ENCODE measurements at places on chromosomes 1 and 21.

DNA sequence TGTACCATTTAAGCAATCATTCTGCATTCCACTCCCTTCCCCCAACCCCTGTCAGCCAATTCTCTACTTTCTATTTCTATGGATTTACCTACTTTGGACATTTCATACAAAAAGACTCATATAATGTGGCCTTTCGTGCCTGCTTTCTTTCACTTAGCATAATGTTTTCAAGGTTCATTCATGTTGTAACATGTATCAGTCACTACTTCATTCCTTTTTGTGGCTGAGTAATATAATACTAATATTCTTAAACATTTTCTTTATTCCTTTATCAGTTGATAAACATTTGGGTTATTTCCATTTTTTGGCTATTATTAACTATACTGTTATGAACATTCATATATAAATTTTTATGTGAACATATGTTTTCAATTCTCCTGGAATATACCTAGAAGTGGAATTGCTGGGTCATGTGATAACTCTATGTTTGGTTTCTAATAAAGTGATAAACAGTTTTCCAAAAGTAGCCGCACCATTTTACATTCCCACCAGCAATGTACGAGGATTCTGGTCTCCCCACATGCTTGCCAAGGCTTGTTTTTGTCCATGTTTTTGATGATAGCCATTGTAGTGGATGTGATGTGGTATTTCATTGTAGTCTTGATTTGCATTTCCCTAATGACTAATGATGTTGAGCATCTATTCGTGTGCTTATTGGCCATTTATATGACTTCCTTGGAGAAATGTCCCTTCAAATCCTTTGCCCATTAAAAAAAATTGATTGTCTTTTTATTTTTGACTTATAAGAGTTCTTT is 61.9 kb upstream of the GNG12 start:
- no peak for DNase-seq

DNA sequence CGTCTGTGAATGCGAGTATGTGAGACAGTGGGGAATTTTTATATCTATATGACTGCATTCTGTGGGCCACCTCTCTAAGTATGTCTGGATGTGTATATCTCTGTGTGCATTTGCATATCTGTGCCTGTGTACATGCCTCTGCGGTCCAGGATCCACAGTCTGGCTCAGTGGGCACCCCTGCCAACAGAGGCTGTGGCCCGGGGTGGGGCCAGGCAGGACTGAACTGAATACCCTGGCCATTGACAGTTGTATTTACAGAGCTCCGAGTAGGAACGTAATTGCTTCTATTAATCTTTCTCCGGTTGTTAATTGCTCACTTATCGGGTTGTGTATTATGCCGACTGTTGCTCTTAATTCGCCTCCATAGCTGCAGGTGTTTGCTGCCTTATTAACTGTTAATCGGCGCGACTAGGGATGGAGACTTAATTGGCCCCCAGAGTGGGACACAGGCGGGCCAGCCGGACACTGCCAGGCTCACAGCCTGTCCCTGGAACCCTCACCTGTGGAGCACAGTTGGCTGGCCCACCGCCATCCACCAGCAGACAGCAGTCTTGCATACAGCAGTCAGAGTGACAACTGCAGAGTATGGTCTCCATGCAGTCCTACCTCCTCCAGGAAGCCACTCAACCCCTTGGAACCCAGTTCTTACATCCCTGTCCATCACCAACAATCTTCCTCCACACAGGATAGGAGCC is 22.4 kb upstream of the ADGRB2 start:
- no peak for DNase-seq

- DNase-seq: no peak
Measured at GRCh38 chr1:89739013-89739843, 81.6 kb upstream of the LRRC8D start.

DNA sequence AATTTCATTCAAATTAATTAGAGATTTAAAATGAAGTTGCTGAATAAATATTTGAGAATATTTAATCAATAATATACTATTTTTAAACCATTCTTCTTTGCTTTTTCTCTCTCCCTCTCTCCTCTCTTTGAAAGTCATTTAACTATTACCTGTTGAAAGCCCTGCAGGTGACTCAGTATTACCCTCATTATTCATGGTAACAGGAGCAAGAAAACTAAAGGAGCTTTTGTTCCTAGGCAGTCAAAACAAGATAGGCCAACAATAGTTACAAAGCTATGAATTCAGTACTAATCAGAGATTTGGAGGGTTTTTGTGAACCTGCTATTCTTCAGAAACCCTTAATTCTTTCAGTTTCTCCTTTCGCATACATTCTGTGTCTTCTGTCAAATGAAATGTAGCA is 721.3 kb upstream of the NCAM2 start:
- no peak for DNase-seq

DNA sequence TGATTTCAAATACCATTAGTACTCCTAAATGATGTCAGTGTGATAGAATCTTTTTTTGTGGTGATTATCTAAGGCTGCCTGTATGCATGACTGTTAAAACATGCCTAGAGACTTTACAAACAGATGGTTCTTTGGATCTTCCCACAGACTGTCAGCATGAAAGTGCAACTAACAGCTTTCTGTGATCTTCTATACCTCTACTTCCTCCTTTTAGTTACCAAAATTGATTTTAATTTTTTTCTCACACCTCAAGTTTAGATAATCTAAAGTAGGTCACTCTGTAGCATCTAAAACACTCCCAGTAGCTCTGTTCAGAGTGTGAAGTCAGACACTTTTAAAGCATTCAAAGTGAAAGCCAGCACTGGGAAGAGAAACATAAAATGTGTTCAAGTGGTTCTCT is 534.5 kb downstream of the PTPRC start:
- no peak for DNase-seq

- DNase-seq: no peak
Measured at GRCh38 chr1:238647877-238648276, 738.5 kb upstream of the CHRM3 start.

- no peak for DNase-seq
Measured at GRCh38 chr21:33207449-33208149, 22.1 kb upstream of the IFNAR2 start.

- no peak for DNase-seq
Measured at GRCh38 chr1:43387976-43388599, 1.5 kb downstream of the MED8 start.

GRCh38 chr1:35386959-35387358 is 118.5 kb downstream of the ZMYM4 start:
- no peak for DNase-seq

DNA sequence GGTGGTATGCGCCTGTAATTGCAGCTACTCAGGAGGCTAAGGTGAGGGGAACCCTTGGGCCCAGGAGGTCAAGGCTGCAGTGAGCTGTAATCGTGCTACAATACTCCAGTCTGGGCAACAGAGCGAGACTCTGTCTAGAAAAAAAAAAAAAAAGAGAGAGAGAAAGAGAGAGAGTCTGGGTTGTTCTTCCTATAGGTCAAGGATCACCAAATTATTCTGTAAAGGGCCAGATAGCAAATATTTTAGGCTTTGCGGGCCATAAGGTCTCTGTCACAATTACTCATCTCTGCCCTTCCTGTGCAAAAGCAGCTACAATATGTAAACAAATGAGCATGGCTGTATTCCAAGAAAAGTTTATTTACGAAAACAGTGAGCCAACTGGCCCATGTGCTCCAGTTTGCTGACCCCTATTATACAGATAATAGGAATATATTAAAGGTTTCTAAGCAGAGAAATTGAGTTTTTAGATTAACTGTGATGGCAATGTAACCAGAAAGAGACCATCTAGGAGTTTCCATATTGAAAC is 2.1 kb downstream of the SASS6 start:
- no peak for DNase-seq

DNA sequence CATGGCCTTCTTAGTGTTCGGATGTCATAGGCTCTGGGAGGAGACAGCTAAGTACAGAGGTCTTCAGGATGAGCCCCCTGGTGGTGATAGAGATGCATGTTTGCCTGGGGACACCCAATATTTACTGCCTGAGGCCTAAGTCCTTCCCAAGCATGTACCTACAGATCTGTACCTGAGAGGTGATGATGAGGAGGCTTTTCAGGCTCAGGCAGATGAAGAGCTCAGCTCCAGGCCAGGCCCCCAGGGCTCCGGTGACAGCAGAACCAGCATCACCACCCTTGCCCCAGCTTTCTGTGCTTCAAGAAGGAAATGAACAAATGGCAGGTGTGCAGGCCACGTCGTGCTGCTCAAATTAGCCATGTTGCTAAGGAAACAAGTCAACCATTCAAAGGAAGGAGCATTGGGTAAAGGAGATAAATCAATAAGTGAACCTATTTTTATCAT is 21.1 kb downstream of the CACNA1E start:
- DNase-seq: no peak

DNA sequence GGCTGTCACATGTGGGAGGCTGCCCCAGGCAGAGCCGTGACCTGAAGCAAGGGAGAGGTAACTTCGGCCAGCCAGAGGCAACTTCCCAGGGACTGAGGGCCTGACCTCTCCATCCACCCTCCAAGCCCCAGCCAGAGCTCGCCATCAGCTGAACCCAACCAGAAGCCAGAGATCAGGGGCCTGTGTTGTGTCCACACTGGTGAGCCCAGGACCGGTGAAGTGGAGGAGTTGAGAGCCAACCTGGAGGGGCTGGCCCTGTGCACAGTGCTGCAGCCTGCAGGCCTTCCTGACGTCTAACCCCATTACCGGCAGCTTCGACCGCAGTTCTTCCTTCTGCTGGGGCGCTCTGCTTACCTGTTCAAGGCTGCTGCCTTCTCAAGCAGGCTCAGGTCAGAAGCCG is 19.6 kb upstream of the PDE9A start:
- DNase-seq: no peak

DNA sequence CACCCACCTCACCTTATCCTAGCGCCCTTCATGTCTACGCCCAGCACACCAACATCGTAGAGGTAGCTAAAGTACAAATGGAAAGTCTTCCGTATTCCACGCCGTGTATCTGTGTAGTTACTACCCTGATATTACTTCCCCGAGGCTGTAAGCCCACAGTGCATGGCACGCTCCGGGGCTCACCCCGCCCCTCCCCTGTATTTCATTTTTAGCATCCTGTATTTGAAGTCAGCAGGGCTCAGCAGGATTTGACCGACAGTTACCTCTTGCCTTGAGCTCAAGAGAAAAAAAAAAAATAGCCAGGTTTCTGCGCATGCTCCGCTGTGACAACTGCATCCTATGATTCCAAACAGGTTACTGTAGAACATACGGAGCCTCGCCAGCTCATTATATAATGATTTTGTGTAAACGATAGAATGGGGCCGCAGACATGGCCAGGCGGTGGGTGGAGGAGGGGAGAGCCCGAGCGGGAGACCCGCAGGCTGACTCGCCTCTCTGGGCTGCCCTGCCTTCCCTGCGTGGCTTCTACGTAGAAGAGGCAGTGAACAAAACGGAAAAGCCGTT is 1.3 kb downstream of the ABCG1 start:
- peak; percentile 62 for DNase-seq

- no peak for DNase-seq
Measured at GRCh38 chr1:112881742-112882127, 74.3 kb downstream of the SLC16A1 start.

DNA sequence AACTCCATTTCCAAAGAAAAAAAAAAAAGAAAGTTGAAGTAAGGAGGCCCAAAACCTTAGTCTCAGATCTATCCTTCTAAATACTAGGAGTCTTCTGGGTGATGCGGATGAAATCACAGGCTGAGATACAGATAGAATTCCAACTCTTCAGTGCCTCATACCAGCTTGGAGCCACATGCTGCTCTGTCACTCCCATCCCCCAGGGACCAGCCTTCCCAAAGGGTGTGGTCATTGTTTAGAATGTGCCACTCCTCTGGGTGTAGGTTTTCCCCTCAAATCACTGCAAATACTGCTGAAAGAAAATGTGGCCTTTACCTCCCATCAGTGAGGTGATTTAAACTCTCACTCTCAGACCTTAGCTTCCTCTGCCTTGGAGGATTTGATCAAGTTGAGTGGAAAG is 112.9 kb downstream of the CDC7 start:
- no peak for DNase-seq

DNA sequence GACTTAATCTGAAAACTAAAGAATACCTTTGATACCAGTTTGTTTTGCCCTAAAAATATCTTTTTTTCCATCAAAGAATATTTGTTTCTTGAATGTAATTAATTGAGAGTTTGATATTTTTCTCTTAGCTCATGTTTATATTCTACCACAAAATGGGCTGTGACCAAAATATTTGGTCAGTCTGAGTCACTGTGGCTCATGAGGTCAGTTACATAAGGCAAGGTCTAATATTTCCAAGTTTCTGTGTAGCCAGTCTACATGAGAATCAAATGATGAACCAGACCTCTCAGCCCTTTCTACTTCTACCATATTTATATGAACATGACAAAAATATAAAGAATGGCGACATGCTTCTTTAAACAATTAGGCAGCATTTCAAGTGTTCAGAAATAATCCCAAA is 83.0 kb upstream of the IVNS1ABP start:
- no peak for DNase-seq

DNA sequence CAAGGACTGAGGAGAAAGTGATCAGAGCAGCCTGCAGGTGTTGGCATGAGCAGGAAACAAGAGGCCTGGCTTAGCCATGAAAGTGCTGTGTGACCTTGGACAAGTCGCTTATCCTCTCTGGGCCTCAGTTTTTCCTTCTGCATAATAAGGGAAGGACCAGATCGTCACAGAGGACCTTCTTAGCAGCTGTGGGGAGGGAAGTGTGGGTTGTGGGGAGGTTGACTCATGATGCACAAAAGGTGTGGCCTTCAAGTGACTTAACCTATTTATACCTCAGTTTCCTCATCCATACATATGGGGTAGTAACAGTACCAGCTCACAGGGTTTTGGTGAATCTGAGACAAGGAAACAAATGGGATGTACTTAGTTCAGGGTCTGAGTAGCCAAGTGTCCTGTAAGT is 658.8 kb downstream of the MATN1 start:
- DNase-seq: no peak

DNA sequence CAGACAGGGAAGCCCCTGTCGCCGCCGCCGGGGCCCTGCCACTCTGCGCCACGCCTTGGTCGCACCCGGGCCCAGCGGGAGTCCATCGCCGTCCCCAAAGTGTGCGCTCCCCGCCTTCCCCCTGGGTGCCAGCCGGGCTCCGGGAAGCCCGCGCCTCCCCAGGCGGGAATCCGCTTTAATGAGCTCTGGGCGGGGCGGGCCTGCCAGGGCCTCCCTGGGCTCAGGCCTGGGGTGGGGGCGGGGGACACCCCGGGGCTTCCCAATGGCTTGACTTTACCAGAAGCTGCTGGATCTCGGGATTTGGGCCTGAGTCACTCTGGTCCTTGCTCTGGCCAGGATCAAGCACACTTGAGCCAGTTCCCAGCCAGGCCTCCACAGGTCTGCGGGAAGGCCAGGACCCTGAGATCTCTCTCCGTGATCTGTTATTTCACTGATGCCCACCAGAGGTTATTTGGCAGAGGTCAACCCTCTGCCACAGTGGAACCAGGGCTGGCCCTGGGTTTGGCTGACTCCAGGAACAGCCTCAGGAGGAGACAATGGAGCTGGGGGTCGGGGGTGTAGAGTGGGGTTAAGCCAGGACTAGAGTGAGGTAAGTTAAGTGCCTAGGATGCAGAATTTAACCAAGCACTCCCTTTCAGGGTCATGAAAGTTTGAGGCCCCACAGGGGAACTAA is 178.4 kb upstream of the EDN2 start:
- peak; percentile 41 for DNase-seq

GRCh38 chr1:45107782-45108181 is 95.7 kb downstream of the UROD start:
- DNase-seq: no peak

GRCh38 chr1:155651861-155652661 is 36.5 kb downstream of the YY1AP1 start:
- no peak for DNase-seq

Data from D721Med (cell line).